Bronchus fibroblast of lung (primary cell): ENCODE measurements at places on chromosomes 13 and 19. TPM values are rescaled to one million over a fixed set of nuclear protein-coding genes. Genes with fewer than 3 reads are reported as not detected.

CYP2S1 gene
- total RNA-seq: 1.3 and 4.5 TPM in 2 replicates

WDR87 gene
- not detected in 2 replicates for total RNA-seq

VSTM2B gene
- not detected in 2 replicates for total RNA-seq

FGF9 gene
- total RNA-seq: not detected in 2 replicates

MTUS2 gene
- not detected in 2 replicates for total RNA-seq
